Endothelial cell of coronary artery (primary cell): ENCODE measurements at places on chromosomes 1 and 21. TPM values are rescaled to one million over a fixed set of nuclear protein-coding genes. Genes with fewer than 3 reads are reported as not detected.

The PADI3 gene
- total RNA-seq, result not detected in 2 replicates

The GPR25 gene
- total RNA-seq, result not detected in 2 replicates

The GPR3 gene
- total RNA-seq, result 0.09 and 0.36 TPM in 2 replicates

The ZBTB8B gene
- total RNA-seq, result under 0.01 TPM in 2 replicates

The RXFP4 gene
- not detected in 2 replicates for total RNA-seq

The SPRR2E gene
- not detected in 2 replicates for total RNA-seq

The FCAMR gene
- not detected in 2 replicates for total RNA-seq

The TENT5C gene
- total RNA-seq, result 0.09 and 0.19 TPM in 2 replicates

The BGLAP gene
- total RNA-seq, result 0.19 and 0.27 TPM in 2 replicates

The SIM2 gene
- total RNA-seq, result under 0.01 TPM in 1 of 2 replicates, not detected in the other

The LCE1D gene
- total RNA-seq, result not detected in 2 replicates

The UBL4B gene
- not detected in 2 replicates for total RNA-seq

The NR5A2 gene
- 8.8 and 35.0 TPM in 2 replicates for total RNA-seq

The TIAM1 gene
- under 0.01 and 2.7 TPM in 2 replicates for total RNA-seq

The JAM2 gene
- 0.09 and 1.2 TPM in 2 replicates for total RNA-seq

The LRP8 gene
- total RNA-seq, result 18.5 and 26.6 TPM in 2 replicates

The KIF21B gene
- 0.90 and 1.0 TPM in 2 replicates for total RNA-seq

The HES5 gene
- 0.47 TPM in 1 of 2 replicates, not detected in the other for total RNA-seq

The EXO5 gene
- 8.6 and 9.3 TPM in 2 replicates for total RNA-seq

The ERO1B gene
- total RNA-seq, result 0.90 and 2.4 TPM in 2 replicates

The MRPL37 gene
- 44.0 and 51.0 TPM in 2 replicates for total RNA-seq

The WNT9A gene
- total RNA-seq, result 1.3 and 4.4 TPM in 2 replicates

The CYP4B1 gene
- total RNA-seq, result not detected in 2 replicates

The IL20 gene
- total RNA-seq, result not detected in 2 replicates

The TRIM45 gene
- 1.1 and 1.3 TPM in 2 replicates for total RNA-seq

The TCHH gene
- total RNA-seq, result under 0.01 TPM in 1 of 2 replicates, not detected in the other

The TSPEAR gene
- total RNA-seq, result not detected in 2 replicates

The TNFRSF18 gene
- total RNA-seq, result 0.28 TPM in 1 of 2 replicates, not detected in the other

The CPLANE2 gene
- total RNA-seq, result 8.9 and 11.8 TPM in 2 replicates

The MAGI3 gene
- 9.8 and 11.3 TPM in 2 replicates for total RNA-seq
